ENCODE measurements at places on chromosomes 1 and 21.

DNA sequence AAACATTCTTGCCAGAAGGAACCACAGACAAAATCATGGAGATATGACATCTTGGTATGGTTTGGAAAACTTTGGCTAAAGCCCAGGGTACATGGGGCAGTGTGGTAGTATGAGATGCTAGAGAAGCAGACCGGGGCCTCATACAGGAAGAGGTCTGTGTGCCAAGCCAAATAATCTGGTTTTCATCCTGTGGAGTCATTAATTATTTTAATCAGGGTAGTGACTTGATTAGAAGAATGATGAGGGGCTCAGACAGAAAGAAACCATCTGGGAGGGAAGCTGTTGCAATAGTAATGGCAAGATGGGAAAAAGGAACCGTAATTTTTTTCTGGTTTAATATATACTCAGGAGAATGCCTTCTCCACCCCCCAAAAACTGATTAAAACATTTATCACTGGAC is 318.0 kb downstream of the BRINP2 start:
- no peak for DNase-seq

DNA sequence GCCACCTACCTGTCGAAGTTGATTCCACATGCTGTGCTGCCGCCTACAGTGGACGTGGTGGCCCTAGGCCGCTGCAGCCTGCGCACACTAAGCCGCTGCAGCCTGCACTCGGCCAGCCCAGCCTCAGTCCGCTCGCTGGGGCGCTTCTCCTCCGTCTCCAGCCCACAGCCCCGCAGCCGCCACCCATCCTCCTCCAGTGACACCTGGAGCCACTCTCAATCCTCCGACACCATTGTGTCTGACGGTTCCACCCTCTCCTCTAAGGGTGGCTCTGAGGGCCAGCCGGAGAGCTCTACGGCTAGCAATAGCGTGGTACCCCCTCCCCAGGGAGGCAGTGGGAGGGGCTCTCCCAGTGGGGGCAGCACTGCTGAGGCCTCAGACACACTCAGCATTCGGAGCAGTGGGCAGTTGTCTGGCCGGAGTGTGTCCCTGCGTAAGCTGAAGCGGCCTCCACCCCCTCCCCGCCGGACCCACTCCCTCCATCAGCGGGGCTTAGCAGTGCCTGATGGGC is 46.9 kb downstream of the YARS1 start:
- no peak for DNase-seq

DNA sequence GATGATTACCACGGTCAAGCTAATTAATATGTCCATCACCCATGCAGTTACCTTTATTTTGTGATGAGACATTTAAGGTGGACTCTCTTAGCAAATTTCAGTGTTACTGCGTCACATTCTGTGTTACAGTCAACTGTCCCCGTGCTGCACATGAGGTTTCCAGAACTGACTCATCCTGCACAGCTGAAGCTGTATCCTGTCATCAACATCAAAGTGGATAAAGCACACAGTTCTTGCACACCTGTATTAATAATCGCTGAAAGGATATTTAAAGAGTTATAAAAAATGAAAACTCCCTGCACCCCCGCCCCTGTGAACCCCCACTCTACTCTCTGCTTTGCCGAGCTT is 3.4 kb upstream of the KRTAP10-5 start:
- no peak for DNase-seq

- no peak for DNase-seq
Observed at GRCh38 chr1:180945151-180945550, 32.5 kb downstream of the KIAA1614 start.

DNA sequence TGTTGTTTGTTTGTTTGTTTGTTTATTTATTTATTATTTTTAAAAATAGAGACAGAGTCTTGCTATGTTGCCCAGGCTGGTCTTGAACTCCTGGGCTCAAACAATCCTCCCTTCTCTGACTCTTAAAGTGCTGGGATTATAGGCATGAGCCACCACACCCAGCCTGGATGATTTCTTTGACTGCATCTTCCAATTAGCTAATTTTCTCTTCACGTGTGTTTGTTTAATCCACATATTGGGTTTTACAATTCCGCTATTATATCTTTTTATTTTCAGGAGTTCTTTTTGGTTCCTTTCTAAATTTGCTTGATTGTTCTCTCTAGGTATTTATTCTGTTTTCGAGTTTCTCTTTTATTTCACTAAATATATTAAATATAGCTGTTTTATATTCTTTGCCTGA is 19.8 kb downstream of the SH3BGR start:
- no peak for DNase-seq

GRCh38 chr1:85330711-85331290 is 54.4 kb upstream of the BCL10 start:
- no peak for DNase-seq

- DNase-seq, result no peak
Observed at GRCh38 chr21:16538405-16538804, 808.6 kb downstream of the USP25 start.

DNA sequence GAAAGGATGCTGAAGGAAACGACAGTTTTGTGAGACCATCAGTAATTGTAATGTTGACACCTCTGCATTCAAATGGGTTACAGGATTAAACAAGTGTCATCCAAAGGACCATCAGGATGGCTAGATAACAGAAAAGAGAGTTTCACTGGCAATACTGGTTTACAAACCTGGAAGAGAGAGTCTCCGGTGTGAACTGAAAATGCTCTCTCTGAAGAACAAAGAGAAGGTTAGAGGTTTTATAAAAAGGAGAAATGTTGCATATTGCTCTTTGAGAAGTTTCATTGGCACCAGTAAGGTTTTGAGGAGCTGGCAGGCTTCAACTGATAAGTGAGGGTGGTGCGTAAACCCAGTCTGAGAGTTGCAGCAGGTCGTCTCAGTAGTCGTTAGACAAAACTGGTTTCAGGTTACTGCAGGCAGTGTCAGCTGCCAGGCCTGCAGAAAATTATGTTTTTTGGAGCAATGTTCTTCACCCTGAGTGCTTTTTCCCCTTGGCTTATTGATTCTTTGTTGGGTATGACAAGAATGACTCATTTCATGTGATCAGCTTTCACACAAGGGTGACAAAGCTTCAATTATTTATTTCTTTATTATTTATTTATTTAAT is 42.2 kb downstream of the KCNK1 start:
- DNase-seq, result no peak

DNA sequence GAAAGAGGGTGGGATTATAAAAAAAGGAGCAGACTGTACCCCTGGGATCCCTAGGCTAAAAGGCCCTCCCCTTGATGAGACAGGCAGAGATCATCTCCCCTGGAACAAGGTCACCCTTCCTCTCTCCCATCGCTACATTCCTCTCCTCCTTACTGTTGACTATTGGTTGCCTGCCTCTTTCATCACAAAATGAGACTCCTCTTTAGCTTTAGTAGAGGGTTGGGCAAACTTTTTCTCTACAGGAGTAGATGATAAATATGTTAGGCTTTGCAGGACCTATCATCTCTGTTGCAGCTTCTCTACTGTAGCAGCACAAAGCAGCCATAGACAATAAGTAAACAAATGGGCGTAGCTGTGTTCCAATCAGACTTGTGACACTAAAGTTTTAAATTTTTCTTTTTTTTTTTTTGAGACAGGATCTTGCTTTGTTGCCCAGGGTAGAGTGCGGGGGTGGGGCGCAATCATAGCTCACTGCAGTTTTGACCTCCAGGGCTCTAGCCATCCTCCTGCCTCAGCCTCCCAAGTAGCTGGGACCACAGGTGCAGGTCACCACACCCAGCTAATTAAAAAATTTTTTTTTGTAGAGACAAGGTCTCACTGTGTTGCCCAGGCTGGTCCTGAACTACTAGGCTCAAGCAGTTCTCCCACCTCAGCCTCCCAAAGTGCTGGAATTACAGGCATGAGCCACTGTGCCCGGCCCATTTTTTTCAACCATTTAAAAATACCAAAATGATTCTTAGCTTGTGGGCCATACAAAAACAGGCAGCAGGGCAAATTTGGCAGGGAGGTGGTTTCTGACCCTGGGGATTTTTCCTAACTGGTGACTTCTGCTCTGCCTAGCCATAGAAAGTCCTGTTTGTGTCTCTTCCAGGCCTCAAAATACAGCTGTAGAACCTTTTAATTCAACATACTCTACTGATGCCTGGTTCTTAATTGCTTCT is 15.1 kb downstream of the MCL1 start:
- no peak for DNase-seq

GRCh38 chr21:36321325-36322082 is 1.5 kb downstream of the MORC3 start:
- DNase-seq, result no peak

DNA sequence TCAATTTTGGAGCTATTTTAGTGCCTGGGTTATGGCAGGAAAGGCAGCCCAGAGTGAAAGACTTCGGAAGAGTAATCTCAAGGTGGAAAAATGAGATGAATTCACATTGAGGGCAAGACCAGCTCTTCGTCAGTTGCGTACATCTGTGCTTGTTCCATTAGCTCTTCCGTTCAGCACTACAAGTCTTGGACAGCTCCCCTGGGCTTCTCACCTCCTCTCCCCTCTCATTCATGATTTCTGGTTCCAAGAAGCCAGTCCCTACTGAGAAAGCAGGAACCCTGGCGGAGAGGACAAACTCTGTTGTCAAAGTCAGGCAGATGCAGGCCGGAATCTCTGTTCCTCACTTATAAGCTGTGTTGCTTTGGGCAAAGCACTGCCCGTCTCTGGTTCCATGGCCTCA is 76.5 kb downstream of the ACTL8 start:
- no peak for DNase-seq

- DNase-seq, result no peak
Observed at GRCh38 chr1:45621895-45622523, 1.8 kb downstream of the CCDC17 start.

- DNase-seq, result no peak
Observed at GRCh38 chr1:231057410-231057809, 17.4 kb upstream of the FAM89A start.

DNA sequence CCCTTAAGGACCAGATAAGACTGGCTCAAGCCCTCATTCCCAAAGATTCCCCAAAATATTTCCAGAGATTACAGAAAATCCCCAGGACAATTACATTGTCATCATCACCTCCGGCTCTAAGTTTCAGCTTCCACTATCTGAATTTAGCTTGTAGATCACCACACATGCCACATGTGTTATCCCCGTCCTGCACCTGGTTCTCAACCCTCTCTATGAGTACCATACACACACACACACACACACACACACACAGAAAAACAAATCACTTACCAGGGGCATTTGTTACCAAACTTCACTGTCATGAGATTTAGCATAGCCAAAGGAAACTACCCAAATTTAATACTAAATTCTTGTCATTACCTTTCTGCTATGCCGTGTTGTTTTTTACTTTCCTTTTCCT is 15.4 kb upstream of the TSPAN1 start:
- no peak for DNase-seq

- peak; percentile 26 for DNase-seq
Observed at GRCh38 chr1:238485057-238485911, 594.6 kb upstream of the ZP4 start.

DNA sequence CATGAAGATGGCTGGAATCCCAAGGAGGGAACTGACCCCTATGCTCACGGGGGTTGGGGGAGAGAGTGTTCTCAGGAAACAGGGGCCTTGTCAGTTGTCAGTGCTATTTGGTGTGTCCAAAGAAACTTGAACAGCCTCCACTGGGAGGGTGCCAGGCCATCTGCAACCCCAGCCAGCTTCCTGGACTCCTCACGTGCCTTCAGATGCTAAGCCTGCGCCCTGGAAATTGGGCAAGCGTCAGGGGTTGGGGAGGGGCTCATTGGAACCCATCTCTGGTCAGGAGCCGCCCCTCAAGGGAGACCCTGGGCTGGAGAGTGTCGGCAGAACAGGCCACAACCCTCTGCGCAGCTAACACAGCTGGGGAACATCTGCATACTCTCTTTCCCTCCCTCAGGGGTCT is 13.1 kb upstream of the LHX4 start:
- DNase-seq, result no peak

DNA sequence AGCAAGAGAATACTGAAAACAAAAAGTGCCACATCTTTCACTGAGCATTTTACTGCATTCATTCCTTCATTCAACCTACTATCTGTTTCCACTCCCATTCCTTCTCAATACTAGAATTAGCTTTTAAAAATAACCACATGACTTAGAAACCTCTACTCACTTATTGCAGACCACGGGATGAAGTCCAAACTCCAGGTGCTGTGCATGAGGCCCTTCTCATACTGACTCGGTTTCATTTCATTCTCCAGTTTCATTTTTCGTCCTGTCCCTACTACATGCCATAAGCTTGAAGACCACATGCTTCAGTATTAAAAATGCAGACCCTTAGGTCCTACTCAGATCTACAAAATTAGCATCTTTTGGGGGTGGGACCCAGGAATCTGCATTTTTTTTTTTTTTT is 2.3 kb upstream of the BACH1 start:
- DNase-seq, result no peak

- DNase-seq, result no peak
Observed at GRCh38 chr1:69587391-69587790, 19.7 kb downstream of the LRRC7 start.

DNA sequence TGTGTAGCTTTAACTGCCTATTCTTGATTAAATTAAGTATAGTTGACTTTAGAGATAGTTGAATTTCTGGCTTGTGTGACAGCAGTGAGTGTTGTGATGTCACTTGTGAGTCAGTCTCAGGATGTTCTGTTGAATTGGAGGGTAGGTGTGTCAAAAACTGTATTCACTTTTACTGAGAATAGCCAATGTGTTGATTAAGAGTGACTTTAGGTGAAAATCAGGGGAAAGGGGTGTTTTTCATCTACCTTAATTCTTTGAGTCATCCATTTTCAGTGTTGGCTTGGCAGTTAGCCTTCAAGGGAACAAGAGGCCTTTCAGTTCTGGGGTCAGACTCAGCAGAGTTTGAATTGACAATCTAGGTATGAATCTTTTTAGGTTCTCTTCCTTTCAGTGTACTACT is 75.9 kb downstream of the CDC14A start:
- DNase-seq, result no peak

- DNase-seq, result no peak
Observed at GRCh38 chr1:25517476-25518394, 25.7 kb upstream of the LDLRAP1 start.
